HL-60 (cell line): ENCODE measurements at places on chromosomes 1 and 21.

DNA sequence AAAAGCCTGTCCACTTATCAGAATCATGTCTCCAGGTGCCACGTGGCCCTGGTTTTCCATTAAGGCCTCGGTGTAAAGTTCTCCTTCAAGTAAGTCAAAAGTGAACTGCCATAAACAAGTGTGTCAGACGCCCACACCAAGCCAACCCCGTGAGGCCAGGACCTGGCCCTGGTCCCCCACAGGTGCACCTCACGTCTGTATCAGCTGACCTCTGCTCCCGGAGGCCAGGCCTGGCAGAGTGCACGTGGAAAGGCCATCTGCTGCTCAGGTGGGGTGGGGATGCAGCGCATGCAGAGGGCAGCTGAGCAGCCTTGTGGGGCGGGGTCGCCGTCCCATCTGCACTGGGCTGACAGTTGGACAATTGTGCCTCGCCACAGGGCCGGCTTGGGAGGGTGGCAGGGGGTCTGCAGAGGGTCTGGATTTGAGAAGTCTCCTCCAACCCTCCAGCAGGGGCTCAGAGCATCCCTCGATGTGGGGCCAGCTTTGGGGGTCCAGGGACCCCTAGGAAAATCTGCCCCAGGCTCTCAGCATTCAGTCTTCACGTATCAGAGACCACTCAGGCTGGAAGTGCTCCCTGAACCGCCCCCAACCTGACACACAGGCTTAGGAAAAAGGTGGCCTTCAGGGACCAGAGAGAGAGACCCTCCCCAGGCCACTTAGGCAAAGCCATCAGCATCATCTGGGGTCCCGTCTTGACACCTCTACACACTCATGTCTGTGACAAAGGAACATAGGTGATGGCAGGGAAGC, 3.0 kb downstream of the SLC19A1 start:
- DNase-seq, result no peak

GRCh38 chr1:46599059-46599970, 4.8 kb downstream of the MKNK1 start:
- DNase-seq, result no peak

DNA sequence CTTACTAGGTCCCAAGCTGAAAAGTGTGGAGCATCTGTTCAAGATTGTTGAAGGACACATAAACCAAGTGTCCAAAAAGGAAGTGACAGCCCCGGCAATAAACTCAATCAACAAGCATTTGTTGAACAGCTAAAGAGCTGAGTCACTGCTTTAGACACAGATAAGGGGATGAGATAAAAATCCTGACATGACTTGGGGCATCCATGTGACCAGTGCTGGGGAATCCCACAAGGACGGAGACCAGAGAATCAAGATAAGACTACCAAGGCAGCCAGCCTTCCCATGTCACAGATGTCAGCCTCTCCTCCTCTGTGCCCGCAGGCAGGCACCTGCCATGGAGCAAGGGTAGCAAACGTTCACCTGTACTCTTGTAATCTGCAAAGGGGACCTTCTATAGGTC, 118.6 kb upstream of the KAZN start:
- no peak for DNase-seq

GRCh38 chr1:63148825-63149645, 173.3 kb upstream of the FOXD3 start:
- DNase-seq, result no peak
